ENCODE measurements at places on chromosomes 12 and 14.
A peak's percentile ranks its signal among the peaks of the same experiment; 100 is the strongest.

GRCh38 chr12:28512876-28513275 is 322.6 kb downstream of the CCDC91 start:
- DNase-seq = no peak

- DNase-seq = no peak
Measured at GRCh38 chr12:88310666-88311065, 168.6 kb downstream of the TMTC3 start.

- no peak for DNase-seq
Measured at GRCh38 chr12:64218597-64218996, 3.5 kb downstream of the KICS2 start.

DNA sequence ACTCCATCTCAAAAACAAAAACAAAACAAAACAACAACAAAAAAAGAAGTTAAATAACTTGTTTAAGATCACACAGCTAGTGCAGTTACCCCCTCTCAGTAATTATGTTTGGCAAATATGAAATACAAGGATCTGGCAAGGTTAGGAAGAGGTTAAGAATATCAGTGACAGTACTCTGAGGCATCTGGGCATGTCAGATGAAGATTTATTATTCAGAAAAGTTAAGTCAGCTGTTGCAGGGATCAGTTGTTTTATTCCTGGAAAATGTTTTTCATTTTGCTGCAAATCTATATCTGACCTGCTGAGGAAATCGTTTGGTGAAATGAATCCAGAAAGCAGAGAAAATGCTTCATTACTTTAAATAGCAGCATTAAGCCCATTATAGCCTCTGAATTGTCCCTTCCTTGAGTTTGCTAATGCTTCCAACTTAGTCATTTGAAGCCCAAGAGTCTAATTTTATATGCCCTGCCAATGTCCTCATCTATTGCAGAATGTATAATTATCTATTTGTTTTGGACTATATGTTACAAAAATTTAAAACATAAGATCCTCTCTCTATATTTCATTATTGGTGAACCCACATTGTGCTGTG is 8.1 kb downstream of the GPX2 start:
- DNase-seq = no peak

- no peak for DNase-seq
Measured at GRCh38 chr12:108620236-108620879, 13.3 kb downstream of the SELPLG start.

DNA sequence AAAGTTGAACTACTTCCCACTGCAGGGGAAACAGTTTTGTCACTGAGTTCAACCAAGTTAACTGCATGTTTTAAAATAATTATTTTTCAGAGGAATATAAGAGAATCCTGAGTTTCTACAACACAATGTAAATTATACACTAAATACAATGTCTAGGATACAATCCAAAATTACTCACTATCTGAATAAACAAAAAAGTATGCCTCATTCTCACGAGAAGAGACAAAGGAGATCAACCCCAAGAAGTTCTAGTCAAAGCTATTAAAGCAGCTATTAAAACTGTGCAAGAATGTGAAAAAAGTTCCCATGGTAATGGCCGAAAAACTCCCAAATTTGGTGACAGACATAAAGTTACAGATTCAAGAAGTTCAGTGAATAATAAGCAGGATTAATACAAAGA is 8.8 kb upstream of the KCNK13 start:
- no peak for DNase-seq

- no peak for DNase-seq
Measured at GRCh38 chr14:45051180-45051579, 32.7 kb upstream of the PRPF39 start.

DNA sequence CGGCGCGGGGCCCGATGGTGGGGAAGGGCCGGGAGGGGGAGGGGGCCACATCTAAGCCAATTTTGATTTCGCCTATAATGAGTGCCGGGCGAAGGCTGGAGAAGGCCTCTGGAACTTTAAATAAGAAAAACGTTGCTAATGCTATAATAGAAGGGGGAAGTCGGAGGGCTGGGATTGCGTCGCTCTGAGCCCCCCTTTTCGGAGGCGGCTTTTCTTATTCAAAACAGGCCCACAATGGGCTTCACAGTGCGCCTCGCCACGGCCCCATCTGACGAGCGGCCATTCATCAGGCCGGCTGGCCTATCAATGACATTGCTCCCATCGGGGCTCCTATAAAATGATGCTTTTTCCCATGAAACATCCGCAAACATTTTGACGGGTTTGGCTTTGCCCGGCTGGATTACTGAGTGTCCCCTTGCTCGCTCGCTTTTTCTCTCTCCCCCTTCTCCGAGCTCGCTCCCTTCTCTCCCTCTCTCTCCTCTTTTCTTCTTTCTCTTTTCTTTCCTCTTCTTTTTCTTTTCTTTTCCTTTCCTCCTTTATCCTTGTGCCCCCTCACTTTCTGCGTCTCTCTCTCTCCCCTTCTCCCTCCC is at the start of gene RFX4:
Gene RFX4, plus strand, starts transcription at position 364 of the 590 bp plus-strand sequence. CDS start 317 bp downstream, outside the sequence.
- no peak for DNase-seq

DNA sequence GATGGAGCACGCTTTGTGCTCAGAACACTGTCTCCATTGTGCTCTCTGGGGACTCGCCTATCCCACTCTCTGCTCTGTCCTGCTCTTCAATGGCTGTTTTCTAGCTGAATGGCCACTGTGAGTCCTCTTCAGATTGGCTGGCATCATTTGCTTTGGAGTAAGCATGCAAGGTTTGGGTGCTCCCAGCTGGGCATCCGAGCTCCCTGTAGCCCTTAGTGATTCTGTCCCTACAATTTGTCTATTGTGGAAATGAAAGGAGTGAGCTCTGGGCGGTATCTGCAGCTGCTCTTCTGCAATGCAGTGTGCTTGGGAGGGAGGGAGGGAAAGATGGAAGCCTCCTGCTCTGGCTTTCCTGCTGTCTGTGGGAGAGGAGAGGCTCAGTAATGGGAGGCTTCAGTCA is 84.8 kb downstream of the SMOC1 start:
- no peak for DNase-seq

GRCh38 chr12:92566448-92567019 is 136.3 kb upstream of the PLEKHG7 start:
- DNase-seq = no peak

DNA sequence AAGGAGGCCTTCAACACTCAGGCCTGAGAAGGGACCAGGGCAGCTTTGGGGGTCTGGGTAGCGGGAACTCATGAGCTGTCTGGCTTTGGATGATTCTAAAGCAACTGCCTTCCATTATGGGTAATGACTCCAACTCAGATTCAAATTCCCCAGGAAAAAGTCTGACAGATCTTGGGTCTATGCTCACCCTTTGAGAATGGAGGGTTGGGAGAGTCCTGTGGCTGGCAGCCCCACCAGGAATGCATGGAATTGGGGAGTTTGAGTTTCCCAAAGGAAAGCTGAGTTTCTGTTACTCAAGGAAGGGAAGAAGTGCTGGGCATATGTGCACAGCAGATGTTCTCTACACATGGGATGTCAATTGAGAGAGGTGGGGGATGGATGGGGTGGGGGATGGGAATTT is 22.4 kb upstream of the LTBP2 start:
- DNase-seq = no peak

GRCh38 chr12:99444859-99445316 is 202.7 kb upstream of the GARIN6 start:
- peak; percentile 45 for DNase-seq

DNA sequence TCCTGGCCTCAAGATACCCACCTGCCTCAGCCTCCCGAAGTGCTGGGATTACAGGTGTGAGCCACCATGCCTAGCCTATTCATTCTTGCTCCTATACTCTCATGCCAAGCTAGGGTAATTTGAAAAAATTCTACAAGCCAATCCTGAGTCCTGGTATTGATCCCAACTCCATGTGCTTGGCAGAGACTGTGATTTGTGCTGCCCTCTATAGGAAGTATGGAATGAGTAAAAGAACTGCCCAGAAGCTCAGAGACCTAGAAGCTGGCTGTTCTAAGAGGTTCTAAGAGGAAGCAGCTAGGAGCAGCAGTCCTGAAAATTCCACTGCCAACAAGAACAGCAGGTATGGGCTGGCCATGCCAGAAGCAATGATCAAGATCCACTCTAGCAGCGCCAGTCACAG is 402.5 kb downstream of the PCNX1 start:
- no peak for DNase-seq

- DNase-seq = peak; percentile 84
Measured at GRCh38 chr12:685388-685787, 22.1 kb upstream of the NINJ2 start.

DNA sequence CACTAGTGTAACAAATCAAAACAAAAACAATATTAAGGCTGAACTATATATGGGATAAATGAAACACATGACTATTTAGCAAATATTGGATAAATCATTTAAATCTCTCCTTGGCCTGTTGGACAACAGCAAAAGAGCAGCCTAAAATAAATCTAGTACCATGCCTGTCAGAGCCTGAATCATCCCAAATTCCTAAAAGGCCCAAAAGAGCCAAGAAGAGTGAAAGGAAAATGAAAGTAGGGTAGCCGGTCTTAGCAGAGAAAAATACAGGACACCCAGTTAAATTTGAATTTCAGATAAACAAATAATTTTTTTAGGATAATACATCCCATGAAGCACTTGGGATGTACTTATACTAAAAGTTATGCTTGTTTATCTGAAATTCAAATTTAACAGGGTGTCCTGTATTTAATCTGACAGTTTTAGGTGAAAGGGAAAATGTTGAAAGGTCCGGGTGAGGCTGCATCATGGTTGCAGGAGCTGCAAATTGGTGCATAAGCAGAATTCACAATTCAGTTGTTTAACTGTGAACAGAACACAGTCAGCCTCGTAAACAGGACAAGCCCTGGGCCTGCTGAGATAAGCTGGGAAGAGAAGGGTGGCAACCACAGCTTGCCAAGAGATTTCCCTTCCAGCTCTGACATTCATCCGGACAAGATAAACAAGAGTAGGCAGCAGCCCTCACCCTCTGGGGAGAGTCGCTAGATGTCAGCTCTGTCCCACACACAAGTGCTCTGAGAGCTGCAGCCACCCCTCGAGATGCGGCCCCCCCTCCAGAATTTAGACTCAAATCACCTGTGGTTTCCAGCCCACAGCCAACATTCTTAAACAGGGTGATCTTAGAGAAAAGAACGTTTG is 30.3 kb downstream of the DMAC2L start:
- peak; percentile 25 for DNase-seq

GRCh38 chr12:11630046-11630706 is 19.3 kb upstream of the ETV6 start:
- DNase-seq = no peak

DNA sequence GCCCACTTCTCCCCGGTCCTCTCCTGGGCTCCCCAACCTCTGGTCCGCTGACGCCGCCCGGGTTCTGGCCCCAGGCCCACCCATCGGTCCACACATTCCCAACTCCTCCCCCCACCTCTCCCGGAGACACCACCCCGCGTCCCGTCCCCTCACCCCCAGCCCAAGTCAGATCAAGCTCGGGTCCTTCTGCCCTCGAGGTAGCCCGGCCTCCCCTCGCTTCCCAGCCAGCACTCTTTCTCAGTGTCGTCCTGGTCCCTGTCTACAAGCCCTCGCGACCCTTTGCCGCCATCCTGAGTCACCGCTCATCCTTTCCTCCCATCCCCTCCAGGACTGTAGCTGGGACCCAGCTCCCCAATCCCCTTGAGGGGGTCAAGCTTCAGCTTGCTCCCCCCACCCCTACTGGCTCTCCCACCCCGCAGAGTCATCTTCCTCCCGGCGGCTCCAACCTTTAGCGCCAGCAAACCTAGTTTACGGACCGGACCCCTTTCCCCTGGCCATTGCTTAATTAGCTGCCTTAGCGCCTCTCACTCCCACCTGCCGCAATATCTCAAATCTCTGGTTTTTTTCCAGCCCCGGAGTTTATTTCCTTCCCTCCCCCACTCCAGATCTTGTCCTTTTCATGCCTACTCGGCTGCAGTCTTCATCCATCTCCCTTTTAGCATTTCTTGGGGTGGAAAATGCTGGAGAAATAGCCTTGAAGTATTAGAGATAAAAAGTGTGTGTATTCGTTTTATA is 1.1 kb downstream of the PPP4R4 start:
- DNase-seq = no peak

Data from activated CD4-positive, alpha-beta T cell treated with anti-CD3 and anti-CD28 coated beads, Interleukin-2, Interleukin-4, amounts not matched to agents 100 ng/mL and 50 ng/mL, durations not matched to agents 16 hours and 8 hours (primary cell).